NCI-H446 (cell line): ENCODE measurements at places on chromosomes 5 and 9.

DNA sequence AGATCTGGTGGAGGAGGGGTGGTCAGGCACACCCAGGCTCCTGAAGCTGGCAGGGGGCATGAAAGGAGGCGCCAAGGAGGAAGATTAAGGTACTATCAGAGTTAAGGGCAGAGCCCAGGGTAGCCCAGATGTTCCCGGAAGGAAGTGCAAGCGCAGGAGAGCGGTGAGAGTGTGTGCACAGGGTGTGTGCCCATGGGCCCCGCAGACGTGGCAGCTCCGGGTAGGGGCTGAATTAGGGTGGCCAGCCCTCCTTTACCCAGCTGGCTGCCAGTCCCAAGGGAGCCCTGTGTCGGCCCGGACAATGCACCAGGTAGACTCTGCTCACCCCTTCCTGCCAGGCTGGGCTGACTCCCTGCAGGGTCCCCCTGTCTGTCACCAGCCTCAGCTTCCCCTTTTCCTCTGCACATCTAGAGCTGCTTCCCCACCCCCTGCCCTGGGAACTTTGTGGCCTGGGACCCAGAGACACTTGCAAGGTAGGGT, at the start of gene SMIM33:
Gene SMIM33, plus strand, starts transcription at position 184 of the 480 bp plus-strand sequence. Its CDS starts 118 bp downstream, at position 302.
- no peak for DNase-seq

DNA sequence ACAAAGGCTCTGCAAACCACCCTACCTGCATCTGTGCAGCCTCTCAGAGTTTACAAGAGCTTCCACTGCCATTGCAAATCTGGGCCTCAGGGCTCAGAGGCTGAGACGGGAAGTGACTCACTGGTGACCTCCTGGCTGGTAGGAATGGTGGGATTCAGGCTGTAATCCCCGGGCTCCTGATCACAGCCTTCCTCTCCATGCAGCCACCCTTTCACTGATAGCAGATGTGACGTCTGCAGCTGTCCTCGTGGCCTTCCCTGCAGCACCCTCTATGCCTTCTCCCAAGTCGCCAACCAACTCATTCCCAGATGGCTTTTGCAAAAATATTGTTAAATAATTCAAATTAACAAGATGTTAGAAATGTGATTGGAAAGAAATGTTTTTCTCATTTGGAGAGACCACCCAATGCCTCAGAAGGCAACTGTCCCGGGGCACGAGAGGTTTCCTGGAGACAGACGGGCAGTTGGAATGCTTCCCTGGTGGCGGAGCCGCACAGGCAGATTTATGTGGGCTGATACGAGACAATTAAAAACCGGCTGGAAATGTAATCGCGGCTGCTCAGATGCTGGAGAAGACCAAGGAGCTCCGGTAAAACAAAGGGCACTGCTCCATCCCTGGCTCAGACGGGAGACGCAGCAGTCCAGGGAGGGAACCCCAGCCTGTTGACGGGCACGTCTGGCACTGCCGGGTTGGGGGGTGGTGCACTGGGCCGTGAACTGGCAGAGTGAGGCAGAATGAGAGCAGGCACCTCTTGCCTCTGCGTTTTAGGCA, 34.4 kb upstream of the SLC25A51 start:
- no peak for DNase-seq

DNA sequence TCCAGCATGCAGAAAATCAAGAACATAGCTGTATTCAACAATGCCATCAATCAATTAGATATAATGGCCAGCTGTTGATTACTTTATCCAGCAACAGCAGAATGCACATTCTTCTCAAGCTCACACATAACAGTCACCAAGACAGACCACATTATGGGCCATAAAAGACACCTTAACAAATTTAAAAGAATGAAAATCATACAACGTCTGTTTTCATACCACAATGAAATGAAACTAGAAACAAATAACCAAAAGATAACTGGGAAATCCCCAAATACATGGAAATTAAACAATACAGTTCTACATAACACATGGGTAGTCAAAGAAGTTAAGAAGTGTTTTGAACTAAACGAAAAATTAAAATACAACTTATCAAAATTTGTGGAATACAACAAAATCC, 130.9 kb upstream of the GNA14 start:
- DNase-seq, result no peak

DNA sequence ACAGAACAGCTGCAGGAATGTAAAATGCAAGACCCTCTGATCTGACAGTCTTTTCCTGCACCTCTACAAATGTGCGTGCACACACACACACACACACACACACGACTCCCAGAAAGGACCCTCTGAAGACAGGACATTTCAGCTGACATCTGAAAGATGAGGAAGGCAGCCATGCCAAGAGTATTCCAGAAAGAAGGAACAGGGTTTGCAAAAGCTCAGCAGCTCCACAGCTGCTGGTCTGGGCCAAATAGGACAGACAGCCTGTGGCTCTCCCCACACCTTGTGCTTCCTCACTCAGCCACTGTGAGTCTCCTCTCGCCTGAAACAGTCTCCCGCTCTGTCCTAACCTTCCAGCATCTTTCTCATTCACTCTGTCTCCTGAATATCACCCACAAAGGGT, 189.0 kb downstream of the PALM2AKAP2 start:
- no peak for DNase-seq

DNA sequence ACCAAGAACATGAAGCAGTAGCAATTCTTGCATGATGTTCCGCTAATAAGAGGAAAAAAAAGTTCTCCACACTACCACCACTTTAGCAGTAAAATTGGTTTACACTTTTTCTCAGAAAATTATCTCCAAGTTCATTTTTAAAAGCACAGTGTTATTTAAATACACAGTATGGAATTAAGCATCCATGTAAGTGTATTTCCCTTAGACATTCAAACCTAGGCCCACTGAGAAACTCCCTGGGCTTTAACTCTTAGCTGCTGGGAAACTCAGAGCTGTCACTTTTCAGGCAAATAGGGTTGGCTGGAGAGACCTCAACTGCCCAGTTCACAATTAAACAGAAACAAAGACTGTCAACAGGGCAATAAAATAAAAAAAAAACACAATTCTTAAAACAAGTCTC, 2.7 kb downstream of the GNAQ start:
- no peak for DNase-seq

DNA sequence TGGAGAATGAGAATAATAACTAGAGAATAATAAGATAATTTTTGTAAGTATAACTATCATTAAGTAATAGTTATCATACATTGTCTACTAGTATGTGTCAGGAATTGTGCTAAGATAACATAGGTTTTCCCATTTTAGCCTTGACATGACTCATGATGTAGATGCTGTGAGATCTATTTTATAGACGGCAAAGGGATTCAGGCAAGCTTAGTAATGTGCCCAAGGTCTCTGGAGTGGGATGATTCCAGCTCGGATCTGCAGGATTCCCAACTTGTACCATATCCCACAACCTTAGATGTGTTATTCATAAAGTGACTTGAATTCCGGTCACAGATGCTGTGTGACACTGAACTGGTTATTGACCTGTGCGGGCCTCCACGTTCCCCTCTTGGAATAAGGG, 51.5 kb downstream of the IL31RA start:
- no peak for DNase-seq

DNA sequence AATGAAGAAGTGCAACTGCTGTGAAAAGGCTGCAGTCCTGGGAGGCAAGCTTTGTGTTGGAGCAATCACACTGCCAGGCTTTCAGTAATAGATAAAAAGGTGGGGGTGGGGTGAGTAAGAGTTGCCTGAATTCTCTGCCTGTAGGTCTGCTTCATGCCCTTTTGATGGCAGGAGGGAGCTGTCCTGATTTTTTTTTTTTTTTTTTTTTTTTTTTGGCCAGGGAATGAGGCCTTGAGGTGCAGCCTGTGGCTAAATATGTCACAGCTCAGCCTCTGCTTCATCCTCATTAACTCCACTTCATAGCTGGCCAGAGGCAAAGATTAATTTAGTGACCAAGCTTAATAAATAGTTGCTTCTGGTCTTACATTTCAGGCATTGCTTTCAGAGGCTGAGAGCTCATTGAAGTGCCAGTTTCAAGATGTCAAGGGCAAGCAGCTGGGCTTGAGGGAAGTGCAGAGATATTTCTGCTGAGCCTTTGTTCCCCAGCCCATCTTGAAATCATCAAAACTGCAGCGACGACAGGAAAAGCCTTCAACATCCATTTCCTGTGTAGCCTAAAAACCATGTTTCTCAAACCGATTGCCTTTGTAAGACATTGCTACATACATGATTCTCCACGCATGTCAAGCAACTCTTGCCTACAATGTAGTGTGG, 134.7 kb downstream of the MACIR start:
- DNase-seq, result no peak

GRCh38 chr5:59069438-59070079, 486.7 kb downstream of the RAB3C start:
- DNase-seq, result peak; percentile 84

DNA sequence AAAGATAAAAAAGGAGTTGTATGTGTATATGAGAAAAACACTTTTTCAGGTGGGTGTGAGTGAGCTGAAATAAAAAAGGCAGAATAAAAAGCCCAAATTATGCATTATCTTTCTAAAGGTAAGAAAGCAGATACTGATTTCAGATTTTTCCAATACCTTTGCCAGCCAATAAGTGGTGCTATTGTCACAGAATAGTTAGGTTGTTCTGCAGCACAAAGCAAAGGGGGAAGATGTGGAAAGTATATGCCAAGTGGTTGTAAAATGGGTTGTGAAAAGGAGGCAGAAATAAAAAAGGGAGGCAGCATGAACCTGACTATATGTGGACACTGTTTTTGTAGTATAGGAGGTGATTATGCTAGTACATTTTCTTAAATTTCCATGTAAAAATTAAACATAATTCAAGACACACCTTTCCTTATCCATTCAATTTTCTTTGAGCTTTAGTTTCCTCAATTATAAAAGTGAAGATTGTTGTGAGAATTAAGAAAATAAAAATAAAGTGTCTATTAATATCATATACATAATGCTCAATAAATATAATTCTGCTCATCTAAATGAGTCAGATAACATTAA, 106.7 kb downstream of the SMIM15 start:
- peak; percentile 8 for DNase-seq
